CD4-positive, alpha-beta T cell treated with Interleukin-6 for 4 hours (primary cell): ENCODE measurements at places on chromosomes 4 and X.

DNA sequence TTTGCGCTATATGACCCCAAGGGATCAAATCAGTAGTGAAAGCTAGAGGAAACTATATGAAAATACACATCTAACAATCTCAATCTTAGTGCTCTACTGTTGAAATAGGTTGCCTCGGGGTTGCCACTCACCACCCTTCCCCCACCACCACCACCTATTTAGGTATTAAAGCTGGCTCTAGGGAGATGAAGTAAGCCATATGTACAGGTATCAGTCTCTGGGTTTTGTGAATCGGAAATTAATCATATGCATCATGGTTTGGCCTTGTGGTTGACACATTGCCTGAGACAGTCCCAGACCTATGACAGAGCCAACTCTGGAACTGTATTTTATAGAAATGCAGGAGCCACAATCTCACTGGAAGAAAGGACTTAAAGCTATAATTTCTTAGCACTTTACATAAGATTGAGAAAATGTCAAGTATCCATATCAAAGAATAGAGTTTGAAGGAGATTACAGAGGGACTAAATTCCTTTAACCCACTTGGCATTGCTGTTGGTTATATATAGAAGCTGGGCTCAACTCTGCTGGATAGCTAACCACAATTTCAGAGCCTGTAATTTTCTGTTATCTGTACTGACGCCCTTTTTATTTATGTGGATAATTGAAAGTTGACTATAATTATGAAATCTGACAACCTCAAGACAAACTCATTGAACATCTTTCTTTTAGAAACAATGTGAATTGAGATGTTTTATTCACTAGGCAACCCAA is 26.7 kb upstream of the BMP2K start:
- DNase-seq = no peak

DNA sequence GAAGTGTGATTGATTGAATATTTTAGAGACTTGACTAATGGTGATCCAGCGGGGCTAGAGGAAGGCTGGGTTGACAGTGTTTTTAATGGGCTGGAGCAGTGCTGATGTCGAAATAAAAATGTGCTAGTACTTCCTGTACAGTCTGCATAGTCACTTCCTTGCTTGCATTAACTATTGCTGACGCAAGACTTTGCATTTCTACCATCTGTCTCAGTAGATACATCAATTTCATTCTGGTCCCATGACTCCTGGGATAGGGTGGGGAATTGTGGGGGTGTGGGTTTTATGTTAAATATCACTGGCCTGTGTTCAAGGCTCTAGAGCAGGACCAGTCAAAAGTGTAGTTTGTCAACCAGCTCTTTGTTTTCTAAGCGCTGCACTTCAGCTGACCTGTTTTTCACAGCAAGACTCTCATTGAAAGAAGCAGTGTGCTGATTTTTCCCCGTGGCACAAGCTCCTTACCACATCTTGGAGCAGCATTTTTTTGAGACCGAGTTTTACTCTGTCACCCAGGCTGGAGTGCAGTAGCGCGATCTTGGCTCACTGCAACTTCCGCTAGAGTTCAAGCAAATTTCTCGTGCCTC is 35.2 kb upstream of the PHEX start:
- no peak for DNase-seq

DNA sequence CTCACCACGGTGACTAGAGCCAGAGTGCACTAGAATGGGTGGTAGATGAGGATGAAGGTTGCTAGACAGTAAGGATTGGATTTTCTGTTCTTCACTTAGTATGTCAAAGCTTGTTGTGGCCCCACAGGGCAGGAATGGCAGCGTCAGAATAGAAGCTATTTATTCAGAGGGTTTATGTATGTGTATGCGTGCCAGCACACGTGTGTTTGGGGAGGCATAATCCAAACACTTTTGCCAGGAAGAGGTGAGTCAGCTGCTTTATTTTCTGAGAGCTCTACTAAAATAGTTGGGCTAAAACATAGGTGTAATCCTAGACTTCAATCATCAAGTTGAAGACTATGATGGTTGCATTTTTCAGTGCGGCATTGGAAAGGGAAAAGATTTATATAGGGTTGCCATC is 1.2 kb upstream of the MAGEE2 start:
- DNase-seq = no peak

DNA sequence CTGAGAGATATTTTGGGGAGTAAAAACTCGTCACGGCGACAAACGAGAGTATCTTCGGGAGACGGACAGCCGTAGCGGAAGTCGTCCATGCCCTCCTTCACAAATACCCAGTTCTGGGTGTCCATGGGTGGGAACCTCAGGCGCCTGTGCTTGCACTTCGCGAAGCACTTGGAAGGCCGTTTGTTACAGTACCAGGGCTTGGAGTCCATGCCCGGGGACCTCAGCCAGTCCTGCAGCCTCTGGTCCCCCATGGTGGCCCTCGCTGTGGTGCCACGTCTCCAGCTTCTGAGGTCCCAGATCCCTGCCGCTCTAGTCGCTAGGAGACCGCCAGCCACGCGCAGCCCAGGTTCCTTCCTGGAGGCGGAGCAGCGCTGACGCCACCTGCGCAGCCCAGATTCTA is at the start of gene FAM47A:
Gene FAM47A, minus strand, starts transcription at position 287 of the 400 bp plus-strand sequence. Its CDS starts 36 bp downstream, at position 251.
- no peak for DNase-seq

- no peak for DNase-seq
These were observed 204.6 kb upstream of the ANXA10 start for GRCh38 chr4:167887726-167888125.

DNA sequence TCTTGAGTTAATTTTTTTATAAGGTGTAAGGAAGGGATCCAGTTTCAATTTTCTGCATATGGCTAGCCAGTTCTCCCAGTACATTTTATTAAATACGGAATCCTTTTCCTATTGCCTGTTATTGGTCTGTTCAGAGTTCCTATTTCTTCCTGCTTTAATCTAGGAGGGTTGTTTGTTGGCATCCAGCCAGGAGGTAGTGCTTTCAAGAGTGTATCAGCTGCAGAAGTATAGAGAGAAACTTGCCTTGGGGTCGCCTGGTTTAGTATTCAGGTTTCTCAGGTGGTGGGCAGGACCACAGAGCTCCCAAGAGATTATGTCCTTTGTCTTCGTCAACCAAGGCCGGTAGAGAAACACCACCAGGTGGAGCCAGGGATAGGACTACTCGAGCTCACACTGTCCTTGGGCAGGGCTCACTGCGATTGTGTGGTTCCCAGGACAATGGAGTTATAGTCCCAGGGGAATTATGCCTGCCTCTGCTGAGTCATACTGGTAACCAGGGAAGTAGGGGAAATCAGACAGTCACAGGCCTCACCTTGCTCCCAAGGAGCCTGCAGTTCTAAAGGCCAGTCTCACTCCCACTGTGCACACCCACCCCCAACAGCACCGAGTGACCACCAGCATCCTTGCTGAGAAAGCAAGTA is 168.1 kb downstream of the VSIG4 start:
- peak; percentile 21 for DNase-seq

GRCh38 chrX:31251336-31251735 is 179.5 kb upstream of the FTHL17 start:
- DNase-seq = no peak

- DNase-seq = no peak
These were observed 115.8 kb upstream of the INPP4B start for GRCh38 chr4:142961866-142962265.

- DNase-seq = no peak
These were observed 72.4 kb downstream of the IL21 start for GRCh38 chr4:122548452-122548851.

GRCh38 chrX:15882704-15883539 is 28.3 kb upstream of the AP1S2 start:
- DNase-seq = no peak

- DNase-seq = no peak
These were observed 433.9 kb upstream of the ATOH1 start for GRCh38 chr4:93394545-93395081.

DNA sequence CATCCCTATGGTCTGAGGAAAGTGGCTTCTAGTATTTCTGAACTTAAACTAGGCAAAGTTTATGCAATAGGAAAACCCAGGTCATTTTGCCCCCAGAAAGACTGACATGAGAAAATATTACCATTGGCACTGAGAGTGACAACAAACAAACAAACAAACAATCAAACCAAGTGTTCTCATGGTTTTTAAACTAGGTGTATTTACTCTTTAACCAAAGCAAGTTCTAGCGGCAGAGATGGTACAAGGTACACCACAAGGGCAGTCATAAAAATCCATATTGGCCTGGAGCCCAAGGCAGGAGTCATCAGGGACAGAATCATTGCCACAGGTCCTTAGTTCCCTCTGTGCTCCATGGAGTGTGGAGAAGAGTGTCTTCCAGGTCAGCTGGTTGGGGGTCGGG is 26.0 kb upstream of the ENPEP start:
- no peak for DNase-seq

GRCh38 chrX:40883021-40883619 is 147.8 kb upstream of the MED14 start:
- DNase-seq = no peak

DNA sequence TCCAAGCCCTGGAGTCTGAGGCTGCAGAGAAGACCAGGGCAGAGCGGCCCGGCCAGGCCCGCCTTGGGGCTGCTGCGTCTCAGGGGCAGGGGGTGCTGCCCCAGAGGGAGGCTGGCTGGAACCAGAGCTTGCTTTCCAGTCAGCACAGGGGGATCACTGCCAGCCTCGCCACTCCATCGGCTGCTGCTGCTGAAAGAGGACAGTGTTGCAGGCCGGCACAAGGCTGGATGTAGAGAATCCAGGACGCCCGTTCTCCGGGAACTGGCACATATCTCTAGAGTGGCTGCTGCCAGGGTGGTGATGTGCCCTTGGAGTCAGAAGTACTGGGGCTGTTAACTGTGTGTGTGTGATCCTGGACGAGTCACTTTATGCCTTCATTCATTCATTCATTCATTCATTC is 31.9 kb upstream of the SORCS2 start:
- no peak for DNase-seq

DNA sequence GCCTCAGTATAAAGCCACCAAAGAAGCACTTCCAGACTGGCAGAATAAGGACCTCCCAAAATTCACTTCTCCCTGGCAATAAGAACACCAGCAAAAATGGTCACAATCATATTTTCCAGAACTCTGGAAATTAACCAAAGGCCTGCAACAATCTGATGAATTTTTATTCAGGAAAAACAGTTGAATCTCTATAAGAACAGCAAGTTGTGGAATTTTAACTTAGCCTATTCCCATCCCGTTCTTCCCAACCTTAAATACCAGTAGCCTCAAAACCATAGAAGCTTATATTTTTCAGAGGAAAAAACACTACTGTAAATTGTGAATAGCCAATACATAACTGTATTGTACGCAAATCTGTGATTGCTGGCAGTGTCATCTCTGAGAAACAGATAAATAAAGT is 67.9 kb downstream of the COL25A1 start:
- DNase-seq = no peak

DNA sequence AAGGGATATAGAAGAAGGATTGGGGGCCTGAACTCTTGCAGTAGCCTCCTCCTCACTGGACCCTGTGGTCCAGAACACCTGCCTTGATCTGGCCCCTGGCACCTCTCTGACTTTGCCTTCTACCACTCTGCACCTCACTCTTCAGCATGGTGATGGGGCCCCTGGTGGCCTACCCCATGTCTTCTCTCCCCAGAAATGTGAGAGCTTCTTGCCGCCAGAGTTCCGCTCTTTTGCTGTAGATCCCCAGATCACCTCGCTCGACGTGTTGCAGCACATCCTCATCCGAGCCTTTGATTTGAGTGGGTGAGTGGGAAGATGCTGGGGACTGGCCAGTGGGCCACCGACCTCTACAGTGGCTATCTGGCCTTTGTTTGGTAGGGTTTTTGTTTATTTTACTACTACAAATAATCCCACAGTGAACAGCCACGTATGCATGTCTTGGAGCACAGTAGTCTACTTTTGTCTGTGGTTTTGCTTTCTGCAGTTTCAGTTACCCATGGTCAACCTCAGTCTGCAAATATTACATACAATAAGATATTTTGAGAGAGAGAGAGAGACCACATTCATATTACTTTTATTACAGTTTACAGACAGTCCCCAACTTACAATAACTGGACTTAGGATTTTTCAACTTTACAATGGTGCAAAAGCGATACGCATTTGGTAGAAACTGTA is 1.8 kb downstream of the TBC1D25 start:
- DNase-seq = no peak

GRCh38 chr4:16192057-16192456 is 34.2 kb downstream of the TAPT1 start:
- no peak for DNase-seq

DNA sequence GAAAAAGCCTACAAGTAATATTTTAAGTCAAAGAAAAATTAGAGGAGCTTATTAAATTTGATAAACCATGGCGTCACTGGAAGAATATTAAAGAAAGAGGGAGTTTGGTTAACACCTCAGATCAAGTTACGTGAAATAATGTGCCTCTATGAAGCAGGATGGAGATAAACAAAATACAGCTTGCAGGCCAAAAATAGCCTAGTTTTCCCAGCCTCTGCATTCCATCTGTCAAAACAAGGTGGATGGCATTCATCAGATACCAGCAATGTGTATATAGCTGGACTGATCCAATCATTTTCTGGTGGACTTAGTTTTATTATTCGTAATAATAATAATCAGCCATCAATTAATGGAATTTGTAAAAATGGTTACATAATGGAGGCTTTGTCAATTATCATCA is 230.7 kb downstream of the NR3C2 start:
- no peak for DNase-seq

GRCh38 chrX:5051831-5052491 is 1176.7 kb downstream of the NLGN4X start:
- no peak for DNase-seq

GRCh38 chrX:2549876-2550275 is 49.1 kb upstream of the DHRSX start:
- DNase-seq = no peak

DNA sequence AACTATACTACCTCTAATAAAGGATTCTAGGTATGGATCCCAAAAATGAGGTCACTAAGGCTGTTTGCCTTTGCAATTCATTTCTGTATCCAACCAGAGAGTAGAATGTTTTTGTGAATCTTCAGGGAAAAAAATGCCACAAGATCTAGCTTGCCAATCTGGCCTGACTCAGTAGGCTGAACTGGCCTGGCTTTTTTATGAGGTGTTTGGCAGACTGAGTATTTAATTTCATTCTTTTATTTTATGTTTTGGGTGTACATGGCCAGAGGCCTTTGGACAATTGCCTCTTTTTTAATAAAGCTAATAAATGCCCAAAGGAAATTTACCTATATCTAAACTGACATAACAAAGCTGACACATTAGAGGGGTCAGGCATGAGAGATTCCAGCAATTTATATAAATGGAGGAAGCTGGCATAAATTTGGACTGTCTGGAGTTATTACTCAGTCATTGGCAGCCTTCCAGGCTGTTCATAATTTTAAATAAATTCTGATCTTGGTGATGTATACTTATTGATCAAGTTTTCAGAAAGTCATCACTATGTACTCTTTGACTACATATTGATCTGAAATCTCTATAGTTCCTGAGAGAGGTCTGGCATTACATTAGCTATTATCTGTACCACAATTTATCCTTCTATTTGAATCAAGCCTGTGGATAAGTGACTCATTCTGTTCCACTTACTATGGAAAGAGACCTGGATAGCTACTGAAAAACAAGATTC is 376.4 kb upstream of the NOCT start:
- no peak for DNase-seq

DNA sequence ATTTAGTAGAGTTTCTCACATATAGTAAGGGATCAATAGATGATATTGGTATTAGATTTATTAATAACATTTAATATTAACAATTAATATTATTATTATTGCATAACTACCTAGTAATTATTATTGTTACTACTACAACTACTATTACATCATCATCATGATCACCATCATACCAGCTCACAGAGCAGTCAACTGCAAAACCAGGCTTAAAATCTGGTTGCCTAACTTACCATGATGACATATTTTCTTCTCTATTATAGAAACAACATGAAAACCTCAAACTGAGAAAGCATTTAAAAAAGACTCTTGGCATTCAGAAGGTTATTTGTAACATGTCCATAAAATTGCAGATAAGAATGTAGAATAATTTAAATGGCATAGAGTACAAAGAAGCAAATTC is 247.0 kb upstream of the TTC29 start:
- DNase-seq = no peak
